Activated CD4-positive, alpha-beta memory T cell treated with anti-CD3 and anti-CD28 coated beads for 36 hours (primary cell): ENCODE measurements at places on chromosomes 12 and 14. TPM values are rescaled to one million over a fixed set of nuclear protein-coding genes. Genes with fewer than 3 reads are reported as not detected.

DNA sequence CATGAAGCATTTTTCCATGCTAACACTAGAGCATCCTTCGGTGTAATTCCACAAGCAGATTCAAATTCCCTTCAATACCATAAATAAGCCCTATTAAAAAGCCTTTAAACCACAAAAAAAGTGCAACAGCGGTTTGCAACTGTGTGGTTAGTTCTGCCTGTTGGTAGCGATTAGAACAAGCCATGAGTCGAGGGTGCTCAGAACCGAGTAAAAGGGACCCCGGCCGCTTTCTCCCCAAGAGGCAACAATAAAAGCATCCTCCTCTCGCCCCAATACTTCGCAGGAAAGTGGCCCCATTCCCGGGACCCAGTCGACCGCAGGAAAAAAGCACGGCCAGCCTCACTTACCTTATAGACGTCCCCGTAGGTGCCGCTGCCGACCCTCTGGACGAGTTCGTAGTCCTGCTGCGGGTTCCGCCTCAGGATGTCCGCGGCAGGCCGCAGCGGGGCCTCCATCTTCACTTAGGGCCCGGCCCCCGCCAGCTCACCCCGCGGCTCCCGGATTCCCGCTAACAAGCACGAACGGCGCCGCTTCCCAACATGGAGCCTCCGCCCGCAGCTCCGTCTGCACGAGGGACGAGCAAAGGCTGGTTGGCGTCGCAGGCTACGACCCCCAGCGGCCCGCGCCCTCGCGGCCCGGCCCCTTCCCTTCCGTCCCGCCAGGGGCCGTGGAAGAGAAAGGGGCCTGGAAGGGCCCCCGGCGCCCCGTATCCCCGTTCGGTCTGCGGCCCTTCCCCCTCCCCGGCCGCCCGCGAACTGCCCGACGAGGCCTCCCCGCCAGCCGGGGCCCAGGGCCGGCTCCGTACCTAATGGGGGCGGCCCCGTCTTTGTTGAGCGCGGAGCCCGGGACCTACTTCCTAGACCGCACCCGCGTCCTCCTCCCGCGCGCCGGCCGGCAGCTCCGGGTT, 521 bp downstream of the MAP4K5 start:
- peak; percentile 44 for DNase-seq

DNA sequence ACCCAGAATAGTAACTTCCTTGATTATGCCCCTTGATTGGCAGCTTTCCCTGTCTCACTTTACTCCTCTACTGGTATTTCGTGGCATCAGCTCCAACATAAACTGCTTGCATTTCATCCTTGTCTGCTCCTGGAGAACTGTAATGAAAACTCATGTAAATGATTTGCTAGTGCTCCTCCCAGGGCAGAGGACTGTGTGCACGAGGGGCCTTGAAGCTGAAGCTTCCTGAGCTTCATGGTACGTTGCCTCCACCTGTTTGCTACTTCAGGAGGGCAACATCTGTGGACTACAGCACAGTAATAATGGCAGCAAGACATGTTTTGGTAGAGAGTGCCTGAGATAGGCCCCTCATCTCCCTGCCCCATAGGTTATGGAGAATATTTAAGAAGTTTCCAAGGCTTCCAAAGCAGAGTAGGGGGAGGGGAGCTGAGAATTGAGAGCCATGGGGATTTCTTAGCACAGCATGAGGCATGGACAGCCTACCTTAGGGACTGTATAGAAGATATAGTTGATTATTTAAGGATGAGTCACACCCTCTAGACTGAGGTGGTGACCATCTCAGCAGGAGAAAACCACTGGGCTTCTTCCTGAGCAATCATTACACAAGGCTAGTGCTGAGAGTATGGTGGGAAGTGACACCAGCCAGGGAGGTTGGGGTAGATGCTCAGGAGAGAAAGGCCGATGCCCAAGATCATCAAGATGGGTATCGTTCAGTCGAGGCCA, 29.5 kb downstream of the CCDC198 start:
- no peak for DNase-seq

DNA sequence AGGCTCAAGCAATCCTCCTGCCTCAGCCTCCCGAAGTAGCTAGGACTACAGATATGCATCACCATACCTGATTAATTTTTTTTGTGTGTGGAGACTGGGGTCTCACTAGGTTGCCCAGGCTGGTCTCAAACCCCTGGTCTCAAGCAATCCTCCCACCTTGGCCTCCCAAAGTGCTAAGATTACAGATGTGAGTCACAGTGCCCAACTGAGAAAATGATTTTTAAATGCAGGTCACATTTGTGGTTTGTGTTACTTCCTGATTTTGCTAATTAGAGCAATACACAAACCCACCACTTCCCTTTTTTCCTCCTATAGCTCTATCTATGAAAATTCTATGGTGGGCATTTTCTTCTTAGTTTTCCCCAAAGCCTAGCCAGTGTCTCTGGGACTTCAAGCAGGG, 45.5 kb upstream of the TMEM263 start:
- DNase-seq = no peak

The DERA gene
- total RNA-seq = 28.4 TPM

- no peak for DNase-seq
Observed at GRCh38 chr12:92573104-92573503, 129.7 kb upstream of the PLEKHG7 start.

GRCh38 chr14:40273417-40273816, 841.2 kb upstream of the FBXO33 start:
- DNase-seq = no peak

The ENDOU gene
- not detected for total RNA-seq

The KRT82 gene
- total RNA-seq = not detected
